ENCODE measurements at places on chromosomes 16 and 17.

DNA sequence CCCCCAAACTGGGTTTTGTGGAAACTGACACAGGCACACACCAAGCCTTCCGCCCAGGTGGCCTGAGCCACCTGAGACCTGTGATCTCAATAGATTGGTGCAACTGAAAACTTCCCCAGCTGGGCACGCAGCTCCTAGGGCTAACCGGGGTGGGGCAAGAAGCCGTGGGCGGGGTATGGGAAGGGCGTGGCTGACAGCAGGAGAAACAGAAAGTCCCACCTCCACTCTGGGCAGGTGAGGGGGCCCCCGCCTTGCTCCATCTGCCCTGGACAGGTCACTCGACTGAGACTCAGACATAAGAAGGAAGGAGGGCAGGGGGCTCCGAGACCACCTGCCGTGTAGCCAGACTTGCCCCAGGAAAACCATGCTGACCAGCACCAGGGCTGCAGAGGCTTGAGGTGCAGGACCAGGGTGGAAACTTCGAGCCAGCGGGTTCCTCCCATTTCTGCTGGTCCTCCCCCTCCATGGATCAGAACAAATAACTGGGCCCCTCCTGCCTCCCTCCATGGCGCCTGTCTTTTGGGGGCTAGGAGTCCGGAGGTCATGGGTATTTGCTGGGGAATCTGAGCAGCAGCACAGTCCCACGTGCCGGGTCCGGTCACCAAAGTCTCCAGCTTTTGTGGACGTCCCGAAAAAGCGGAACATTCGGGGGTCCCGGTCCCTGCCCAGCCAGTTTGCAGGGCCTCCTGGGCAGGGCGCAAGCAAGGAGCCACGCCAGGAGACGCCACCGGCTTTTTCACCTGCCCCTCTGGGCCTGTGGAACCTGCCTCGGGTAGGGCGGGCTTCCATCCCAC is 1.3 kb downstream of the TIMP2 start:
- peak; percentile 41 for DNase-seq

DNA sequence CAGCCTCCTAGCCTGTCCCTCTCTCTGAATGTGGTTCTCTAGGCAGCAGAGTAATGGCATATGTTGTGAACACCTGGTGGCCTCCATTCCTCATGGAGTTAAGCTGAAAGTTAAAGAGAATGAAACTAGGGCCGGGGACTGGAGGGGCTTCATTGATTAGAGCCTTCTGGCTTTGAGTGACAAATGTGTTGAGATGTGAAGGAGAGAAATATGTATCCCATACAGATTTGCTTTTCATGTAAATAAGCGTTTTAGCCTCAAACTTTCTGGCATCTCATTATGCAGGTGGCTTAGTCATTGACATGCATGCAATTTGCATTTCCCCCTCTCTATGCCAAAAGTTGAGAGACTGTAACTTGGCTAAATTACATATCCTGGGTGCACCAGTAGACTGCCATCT is 537.7 kb upstream of the EEF2KMT start:
- no peak for DNase-seq

DNA sequence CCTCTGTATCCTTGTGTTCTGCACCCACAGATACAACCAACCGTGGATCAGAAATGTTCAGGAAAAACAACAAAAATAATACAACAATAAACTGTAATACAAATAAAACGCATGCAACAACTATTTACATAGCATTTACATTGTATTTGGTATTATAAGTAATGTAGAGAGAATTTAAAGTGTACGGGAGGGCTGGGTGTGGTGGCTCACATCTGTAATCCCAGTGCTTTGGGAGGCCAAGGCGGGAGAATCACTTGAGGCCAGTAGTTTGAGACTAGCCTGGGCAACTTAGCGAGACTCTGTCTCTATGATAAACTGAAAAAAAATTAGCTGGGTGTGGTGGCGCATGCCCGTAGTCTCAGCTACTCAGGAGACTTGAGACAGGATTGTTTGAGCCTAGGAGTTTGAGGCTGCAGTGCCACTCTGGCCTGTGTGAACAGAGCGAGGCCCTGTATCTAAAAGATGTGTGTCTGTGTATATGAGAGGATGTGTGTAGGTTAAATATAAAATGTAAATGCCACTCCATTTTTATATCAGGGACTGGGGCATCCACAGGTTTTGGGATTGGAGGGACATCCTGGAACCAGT is 13.3 kb downstream of the SEC14L1 start:
- no peak for DNase-seq

DNA sequence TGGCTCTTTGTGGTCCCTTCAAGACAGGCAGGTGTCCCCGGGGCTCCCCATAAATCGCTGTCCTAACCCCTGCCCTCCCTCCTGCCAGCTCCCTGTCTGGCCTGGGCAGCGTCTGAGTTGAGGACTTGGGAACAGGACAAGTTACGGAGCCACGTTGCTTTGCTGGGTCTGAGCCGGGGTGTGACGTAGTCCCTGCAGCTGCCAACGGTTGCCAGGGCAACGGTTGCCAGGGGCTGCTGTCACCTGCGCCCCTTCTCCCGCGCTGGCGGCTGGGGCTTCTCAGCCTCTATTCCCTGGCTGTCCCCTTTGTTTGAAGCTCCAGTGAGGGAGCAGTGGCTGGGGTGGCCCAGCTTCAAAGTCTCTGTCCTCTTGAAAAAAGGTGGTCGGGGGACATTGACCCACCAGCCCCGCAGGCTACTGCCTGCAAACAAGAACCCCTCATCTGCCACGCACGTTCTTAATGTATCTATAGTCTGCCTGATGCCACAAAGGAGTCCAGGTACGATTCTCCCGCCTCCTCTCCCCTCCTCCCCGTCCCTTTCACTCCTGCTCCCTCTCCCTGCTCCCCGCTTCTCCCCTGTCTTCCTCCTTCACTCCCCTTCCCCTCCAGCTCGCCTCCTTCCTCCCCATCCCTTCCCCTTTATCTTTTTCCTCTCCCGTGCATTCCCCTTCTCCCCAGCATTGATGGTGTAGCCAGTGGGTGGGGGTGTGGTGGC is 10.9 kb downstream of the ADGRG1 start:
- no peak for DNase-seq

GRCh38 chr16:64808474-64808873 is 313.4 kb downstream of the CDH11 start:
- no peak for DNase-seq

- DNase-seq = no peak
Measured at GRCh38 chr17:54046570-54046969, 223.8 kb downstream of the KIF2B start.

GRCh38 chr17:59431601-59432000 is 100.1 kb downstream of the YPEL2 start:
- DNase-seq = no peak

GRCh38 chr17:6170349-6170748 is 100.2 kb downstream of the WSCD1 start:
- no peak for DNase-seq

GRCh38 chr16:58475091-58475619 is 24.8 kb upstream of the NDRG4 start:
- no peak for DNase-seq

DNA sequence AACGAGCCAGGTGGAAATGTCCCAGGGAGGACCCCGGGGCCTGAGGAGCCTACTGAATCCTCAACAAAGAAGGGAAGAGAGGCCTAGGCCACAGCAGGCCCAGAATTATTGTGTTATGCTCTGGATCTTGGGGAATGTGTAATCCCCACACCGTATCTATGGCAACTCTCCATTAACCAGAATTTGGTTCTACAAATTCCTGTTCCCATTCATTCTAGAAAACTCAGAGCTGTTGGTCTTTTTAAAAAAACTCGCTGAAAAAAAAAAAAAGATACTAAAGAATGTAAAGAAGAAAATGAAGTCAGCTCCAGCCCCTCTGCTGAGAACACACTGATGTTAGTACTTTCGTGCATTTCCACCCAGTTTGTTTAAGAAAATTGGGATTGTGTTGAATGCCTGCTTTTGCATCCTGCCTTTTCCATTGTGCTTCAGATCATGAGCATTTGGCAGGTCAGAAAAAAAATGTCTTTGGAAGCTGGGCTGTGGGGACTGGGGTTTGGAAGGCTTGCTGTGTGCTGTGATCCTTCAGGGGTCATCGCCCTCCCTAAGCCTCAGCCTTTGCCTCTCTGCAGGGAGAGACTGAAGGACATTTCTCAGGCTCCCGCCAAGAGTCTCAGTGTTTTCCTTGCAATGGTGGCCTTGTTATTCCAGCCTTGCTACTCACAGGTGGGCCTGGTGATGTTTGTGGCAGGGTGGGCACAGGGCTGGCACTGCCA is 69.5 kb downstream of the SREBF1 start:
- no peak for DNase-seq

DNA sequence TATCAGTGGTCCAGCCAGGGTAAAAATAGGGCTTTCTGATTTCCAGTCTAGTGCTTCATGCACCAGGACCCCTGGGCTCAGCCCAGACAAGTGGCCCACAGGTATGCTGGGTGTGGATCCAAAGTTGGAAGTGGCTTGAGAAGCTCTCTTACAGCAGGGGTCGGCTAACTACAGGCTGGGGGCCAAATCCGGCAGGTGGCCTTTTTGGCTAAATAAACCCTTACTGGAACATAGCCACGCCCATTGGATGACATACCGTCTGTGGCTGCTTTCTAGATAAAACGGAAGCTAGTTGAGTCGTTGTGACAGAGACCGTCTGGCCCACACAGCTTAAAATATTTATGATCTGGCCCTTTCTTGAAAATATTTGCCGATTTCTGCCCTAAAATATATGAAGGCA is 119.0 kb upstream of the CDC42EP4 start:
- DNase-seq = no peak

- no peak for DNase-seq
Measured at GRCh38 chr17:520447-521182, 168.0 kb upstream of the RPH3AL start.

All from central memory CD4-positive, alpha-beta T cell (primary cell).